ENCODE measurements at places on chromosomes 4 and X.

- no peak for DNase-seq
Observed at GRCh38 chr4:91243132-91243531, 1060.6 kb upstream of the GRID2 start.

DNA sequence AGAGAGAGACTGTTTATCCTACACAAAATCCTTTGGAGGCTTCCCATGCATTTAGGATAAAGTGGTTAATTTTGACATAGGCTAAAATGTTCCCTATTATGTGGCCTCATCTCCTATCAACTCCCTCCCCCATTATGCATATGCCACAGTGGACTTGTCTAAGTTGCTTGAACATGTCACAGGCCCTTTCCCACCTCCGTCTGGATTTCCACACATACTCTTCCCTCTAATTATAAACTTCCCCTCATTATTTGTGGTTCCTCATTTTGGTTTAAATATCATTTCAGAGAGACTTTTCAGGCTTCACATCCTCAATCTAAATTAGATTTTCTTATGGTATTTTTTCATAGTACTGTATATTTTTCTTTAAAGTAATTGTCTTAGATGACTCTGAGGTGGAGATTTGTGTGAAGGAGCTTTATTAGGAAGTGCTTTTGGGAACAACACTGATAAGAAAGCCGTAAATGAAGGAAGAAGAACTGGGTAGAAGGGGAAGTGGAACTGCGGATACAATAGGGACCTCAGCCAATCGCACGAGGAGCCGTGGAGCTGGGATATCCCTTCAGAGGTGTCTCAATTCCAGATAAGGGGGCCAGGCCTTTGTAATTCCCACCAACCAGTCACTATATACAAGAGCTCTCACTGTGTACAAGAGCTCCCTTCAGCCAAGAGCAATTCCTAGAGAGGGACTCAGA, 7.9 kb downstream of the C4orf17 start:
- DNase-seq: no peak

GRCh38 chr4:185573651-185574199, 38.4 kb upstream of the PDLIM3 start:
- no peak for DNase-seq

GRCh38 chrX:17377091-17377717, 2.2 kb downstream of the NHS start:
- no peak for DNase-seq

DNA sequence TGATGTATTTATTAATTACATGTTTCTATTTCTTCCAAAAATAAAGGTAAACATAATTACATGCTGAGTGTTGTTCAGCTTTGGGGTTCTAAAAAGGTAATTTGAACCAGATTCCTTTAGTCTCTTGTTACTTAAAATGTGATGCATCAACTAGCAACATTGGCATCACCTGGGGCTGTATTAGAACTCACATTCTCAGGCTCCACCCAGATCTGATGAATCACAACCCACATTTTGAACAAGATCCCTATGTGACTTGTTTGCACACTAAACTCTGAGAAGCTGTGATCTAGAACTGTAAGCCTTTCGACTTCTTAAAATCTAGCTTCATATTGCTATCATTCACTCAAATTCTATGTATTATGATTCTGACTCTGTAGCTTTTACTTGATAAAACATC, 23.0 kb upstream of the HS3ST1 start:
- DNase-seq: no peak

DNA sequence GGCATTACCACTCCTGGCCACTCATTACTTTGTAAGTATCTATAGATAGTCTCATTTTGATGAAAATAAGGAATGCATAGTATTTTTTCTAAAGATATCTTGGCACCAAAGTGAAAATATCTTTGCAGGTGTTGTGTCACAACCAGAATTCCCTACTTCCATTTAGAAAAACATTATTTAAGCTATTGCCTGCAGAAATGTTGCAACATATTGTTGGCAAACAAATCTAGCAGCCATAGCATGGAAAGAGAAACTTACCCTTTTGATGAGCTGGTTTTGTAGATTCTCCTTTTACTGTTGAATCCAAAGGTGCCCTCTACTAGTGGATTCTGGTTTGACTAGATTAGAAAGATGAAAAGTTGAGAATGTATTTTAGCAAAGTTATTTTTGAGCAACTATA, 138.8 kb downstream of the AREG start:
- no peak for DNase-seq

DNA sequence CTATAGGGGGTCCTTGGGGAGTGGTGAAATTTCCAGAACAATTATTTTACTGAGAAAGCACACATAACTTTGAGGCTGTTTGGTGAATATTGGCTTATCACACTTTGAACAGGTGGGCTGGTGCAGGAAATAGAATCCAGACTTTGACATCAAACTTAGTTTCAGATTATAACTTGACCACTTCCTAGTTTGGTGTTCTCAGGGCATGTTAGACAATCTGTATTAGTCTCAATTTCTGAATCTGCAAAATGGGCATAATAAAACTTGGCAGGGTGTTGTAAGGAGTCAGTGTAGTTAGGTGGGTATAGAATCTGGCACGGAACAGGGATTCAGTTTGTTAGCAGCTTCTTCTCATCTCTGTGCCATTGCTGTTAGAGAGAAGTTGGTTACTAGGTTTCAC, 43.3 kb upstream of the MBNL3 start:
- no peak for DNase-seq
